Myocyte (in vitro differentiated cells): ENCODE measurements at places on chromosomes 4 and X. TPM values are rescaled to one million over a fixed set of nuclear protein-coding genes. Genes with fewer than 3 reads are reported as not detected.

SCML2 gene
- total RNA-seq: 1.3 and 1.4 TPM in 2 replicates

TLR10 gene
- total RNA-seq: not detected in 2 replicates

HERC5 gene
- 1.5 and 4.9 TPM in 2 replicates for total RNA-seq

SSX1 gene
- not detected in 2 replicates for total RNA-seq

GLUD2 gene
- total RNA-seq: 0.36 and 0.48 TPM in 2 replicates

NKX3-2 gene
- 7.5 and 10.3 TPM in 2 replicates for total RNA-seq

VEGFD gene
- total RNA-seq: 0.32 TPM in 1 of 2 replicates, not detected in the other

SPANXA1 gene
- total RNA-seq: not detected in 2 replicates

VSIG4 gene
- total RNA-seq: not detected in 2 replicates

NKX1-1 gene
- not detected in 2 replicates for total RNA-seq

EDA gene
- total RNA-seq: 0.08 and 0.47 TPM in 2 replicates

ADGRG4 gene
- not detected in 2 replicates for total RNA-seq

ZNF630 gene
- 1.5 and 2.2 TPM in 2 replicates for total RNA-seq

GRIA3 gene
- not detected in 2 replicates for total RNA-seq

EXOC1L gene
- total RNA-seq: not detected in 2 replicates

GRK4 gene
- total RNA-seq: 14.6 and 16.7 TPM in 2 replicates

CLDN22 gene
- total RNA-seq: not detected in 2 replicates

NRK gene
- total RNA-seq: not detected in 2 replicates

FGG gene
- total RNA-seq: not detected in 2 replicates

MAOA gene
- 2.5 and 3.4 TPM in 2 replicates for total RNA-seq

CXCL1 gene
- total RNA-seq: 0.78 and 3.6 TPM in 2 replicates

CT47B1 gene
- not detected in 2 replicates for total RNA-seq

STPG2 gene
- not detected in 2 replicates for total RNA-seq

GAGE12H gene
- total RNA-seq: not detected in 2 replicates

BST1 gene
- total RNA-seq: 0.88 and 1.4 TPM in 2 replicates

XG gene
- total RNA-seq: 0.27 and 1.5 TPM in 2 replicates

SASH3 gene
- not detected in 2 replicates for total RNA-seq

ITGB1BP2 gene
- 109 and 135 TPM in 2 replicates for total RNA-seq

SEPTIN11 gene
- 321 and 381 TPM in 2 replicates for total RNA-seq

STK32B gene
- 0.29 and 0.52 TPM in 2 replicates for total RNA-seq

FGA gene
- not detected in 2 replicates for total RNA-seq

RIPPLY1 gene
- not detected in 2 replicates for total RNA-seq

CACNA1F gene
- total RNA-seq: not detected in 2 replicates

MAGEC2 gene
- total RNA-seq: not detected in 2 replicates

DUSP9 gene
- not detected in 2 replicates for total RNA-seq

CORIN gene
- 1.5 and 1.6 TPM in 2 replicates for total RNA-seq

SATL1 gene
- total RNA-seq: not detected in 2 replicates

CPEB2 gene
- 31.7 and 40.0 TPM in 2 replicates for total RNA-seq

SMIM10 gene
- 0.31 and 4.7 TPM in 2 replicates for total RNA-seq

FAT1 gene
- 268 and 353 TPM in 2 replicates for total RNA-seq

GIMD1 gene
- not detected in 2 replicates for total RNA-seq

TMPRSS11A gene
- not detected in 2 replicates for total RNA-seq

ARSD gene
- 12.4 and 14.3 TPM in 2 replicates for total RNA-seq

GABRG1 gene
- total RNA-seq: not detected in 2 replicates
